ENCODE measurements at places on chromosomes 2 and 18.

- DNase-seq = no peak
These were observed 6.7 kb downstream of the WDR43 start for GRCh38 chr2:28901202-28901601.

- no peak for DNase-seq
These were observed 54.6 kb downstream of the ITGB6 start for GRCh38 chr2:160145471-160145870.

GRCh38 chr18:58180738-58181353, 136.8 kb downstream of the NEDD4L start:
- DNase-seq = peak; percentile 43

DNA sequence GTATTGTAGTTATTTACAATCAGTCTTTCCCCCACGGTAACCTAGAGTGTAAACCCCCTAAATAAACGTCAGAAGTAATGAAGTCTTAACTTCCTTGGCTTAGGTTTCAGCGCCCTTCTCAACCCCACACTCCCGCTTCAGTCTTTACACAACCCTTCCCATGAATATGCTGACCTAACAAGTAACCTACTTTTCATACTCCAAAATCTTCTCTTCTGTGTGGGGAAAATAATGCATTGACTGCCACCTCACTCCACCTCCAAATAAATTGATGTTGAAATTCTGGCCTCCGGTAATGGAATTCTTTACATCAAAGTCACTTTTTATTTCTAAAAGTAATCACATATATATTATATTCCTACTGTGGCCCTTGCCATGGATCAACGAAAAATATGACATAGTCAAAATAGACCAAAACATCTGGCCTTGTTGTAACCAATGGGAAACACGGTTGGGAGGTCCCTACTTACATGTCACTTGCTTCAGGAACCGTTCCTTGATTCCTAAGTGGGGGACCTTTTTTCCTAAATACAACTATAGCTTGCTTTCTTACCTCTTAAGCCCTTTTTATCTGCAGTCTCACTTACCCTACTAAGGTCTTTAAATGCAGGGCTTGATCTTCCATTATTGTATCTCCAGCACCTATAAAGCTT, 961 bp downstream of the GEN1 start:
- DNase-seq = no peak

DNA sequence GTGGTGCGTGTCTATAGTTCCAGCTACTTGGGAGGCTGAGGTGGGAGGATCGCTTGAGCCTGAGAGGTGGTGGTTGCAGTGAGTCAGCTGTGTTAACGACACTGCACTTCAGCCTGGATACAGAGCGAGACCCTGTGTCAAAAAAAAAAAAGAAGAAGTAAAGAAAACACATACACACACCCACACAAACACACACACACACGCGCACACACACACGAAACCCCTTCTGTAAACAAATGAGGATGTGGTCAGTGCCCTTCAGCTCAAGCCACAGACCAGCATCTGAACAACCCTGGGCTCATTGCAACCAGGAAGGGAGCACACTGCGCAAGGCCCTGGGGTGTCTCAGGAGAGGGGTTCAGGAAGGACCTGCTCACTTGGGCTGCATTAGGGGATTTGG, 47.9 kb upstream of the KCNF1 start:
- DNase-seq = no peak

DNA sequence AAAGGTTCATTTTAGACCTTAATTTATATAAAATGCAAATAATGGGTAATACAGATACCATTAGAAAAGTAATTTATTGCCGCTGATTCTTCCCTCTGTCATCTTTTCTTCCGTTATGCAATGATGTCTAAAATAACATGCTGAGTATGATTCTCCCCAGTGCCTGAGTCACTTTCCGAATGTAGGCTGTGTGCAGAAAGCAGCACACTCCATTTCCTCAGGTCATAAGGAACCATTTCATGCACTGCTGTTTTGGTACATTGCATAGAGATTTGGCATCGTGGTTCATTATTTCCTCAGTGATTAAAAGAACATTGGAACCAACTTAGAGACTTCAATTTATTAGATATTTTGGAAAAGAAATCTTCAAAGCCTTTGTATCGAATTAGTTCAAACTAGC, 173.5 kb downstream of the CDH2 start:
- no peak for DNase-seq

- no peak for DNase-seq
These were observed 15.7 kb downstream of the STK39 start for GRCh38 chr2:168231609-168232241.

Measured in stimulated activated naive CD4-positive, alpha-beta T cell treated with Interleukin-2 at 50 U/mL for 16 hours (primary cell).